ENCODE measurements at places on chromosomes 1 and 21.

DNA sequence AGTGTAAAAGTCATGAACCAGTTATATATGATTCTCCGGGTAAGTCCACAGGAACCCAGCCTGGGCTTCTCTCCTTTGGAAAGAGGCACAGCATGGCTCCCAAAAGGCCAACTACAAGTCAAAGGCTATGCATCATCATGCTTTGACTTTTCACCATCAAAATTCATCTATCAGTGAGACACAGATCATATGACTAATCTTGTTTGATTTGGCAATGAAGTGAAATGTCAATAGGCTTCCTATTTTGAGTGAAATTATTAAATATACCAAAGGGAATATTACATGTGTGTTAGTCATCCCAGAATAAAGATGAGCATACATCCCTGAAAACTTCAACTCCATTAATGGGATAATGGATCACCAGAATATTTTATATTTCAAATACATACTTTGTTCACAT is 83.5 kb upstream of the ADGRL2 start:
- no peak for DNase-seq

DNA sequence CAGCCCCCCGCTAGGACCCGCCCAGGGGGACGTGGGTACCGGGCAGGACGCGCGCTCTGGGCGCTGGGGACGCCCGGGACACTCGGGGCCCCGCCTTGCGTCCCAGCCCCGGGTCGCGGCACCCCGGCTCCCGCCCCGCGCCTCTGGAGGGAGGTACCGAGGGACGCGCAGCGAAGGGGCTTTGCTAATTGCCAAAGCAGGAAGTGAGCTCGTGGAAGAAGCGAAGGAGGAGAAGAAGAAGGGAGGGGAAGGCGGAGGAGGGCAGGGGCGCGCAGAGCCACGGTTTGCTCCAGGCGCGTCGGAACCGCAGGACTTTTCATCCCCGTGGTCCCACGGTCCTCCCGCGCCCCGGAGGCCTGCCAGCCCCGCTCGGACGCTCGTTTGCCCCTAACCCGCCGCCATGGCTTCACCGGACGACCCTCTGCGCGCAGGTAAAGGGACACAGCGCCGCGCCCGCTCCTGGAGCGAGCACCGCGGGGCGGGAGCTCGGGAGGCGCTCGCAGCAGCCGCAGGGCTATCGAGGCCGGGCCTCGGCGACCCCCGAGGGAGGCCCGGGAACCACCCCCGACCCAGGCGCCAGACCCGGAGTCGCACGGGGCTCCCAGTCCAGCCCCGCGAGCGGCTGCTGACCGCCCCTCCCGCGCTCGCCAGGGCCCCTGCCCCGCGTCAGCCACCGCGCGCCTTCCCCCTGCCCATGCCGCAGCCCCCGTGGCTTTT is 1.3 kb downstream of the EDARADD start:
- peak; percentile 63 for DNase-seq

GRCh38 chr1:192700834-192701271 is 64.9 kb downstream of the RGS13 start:
- no peak for DNase-seq

DNA sequence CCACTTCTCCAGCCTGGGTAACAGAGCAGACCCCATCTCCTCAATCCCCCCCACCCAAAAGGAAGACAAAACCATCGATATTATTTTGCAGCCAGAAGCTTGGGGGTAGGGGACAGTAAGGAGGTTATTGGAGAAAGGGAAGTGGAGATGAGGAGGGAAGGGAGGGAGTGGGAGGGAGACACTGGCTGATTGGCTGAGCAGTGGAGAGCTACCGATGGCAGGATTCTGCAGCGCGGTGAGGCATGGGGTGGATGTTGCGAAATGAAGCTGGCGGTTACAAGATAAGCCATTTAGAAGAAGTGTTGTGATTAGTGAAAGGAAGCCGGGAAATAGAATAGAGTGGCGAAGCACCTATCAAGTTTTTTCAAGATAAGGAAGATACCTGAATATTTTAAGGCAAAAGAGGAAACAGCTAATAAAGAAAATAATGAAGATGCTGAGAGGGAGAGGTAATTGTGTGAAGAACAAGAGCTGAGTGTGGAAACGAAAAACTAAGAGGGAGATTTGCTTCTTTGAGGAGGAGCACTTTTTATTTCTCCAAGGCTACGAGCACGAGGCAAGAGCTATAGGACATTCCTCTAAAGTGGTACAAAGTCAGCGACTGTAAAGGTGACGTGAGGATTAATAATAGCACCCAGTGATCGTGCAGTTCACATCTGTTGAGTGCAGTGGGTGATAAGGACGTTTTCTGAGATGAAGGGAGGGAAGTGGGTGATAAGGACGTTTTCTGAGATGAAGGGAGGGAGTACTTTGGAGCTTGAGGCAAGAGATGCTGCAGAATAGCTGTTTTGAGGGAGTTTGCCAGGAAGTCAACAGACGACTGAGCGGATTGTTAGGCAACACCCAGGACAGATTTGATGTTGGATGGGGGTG is 103.2 kb upstream of the KIF26B start:
- DNase-seq, result peak; percentile 58

GRCh38 chr1:160460683-160461287 is 60.4 kb downstream of the VANGL2 start:
- DNase-seq, result peak; percentile 60

GRCh38 chr21:31744182-31744800 is 12.4 kb upstream of the SCAF4 start:
- no peak for DNase-seq
